ENCODE measurements at places on chromosomes 16 and 17. TPM values are rescaled to one million over a fixed set of nuclear protein-coding genes. Genes with fewer than 3 reads are reported as not detected.

- DNase-seq: no peak
- H3K36me3 ChIP-seq: no peaks in the 10 kb centered on the region
- H3K4me1 ChIP-seq: peaks cover 6% of the 10 kb centered on the region
- H3K27me3 ChIP-seq: no peaks in the 10 kb centered on the region
- H3K4me3 ChIP-seq: no peak overlapping the region
Measured at GRCh38 chr17:78001182-78001581, 42.7 kb downstream of the TNRC6C start.

IGFALS gene
- not detected for total RNA-seq

DNA sequence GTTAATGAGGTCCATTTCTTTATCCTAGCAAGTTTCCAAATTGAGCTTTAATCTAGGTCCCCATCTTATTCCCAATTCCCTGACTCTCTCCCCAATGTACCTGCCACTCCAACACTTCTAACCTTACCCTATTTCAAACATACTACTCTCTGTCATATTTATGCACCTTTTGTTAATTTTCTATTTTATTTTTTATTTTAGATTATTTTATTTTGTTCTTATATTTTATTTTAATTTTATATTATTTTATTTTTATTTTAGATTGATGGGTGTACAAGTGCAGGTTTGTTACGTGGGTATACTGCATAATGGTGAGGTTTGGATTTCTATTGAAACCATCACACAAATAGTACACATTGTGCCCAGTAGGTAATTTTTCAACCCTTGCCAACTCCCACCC, 333.9 kb upstream of the ERCC4 start:
- no peak for DNase-seq
- H3K36me3 ChIP-seq: no peaks in the 10 kb centered on the region
- no peaks in the 10 kb centered on the region for H3K27me3 ChIP-seq
- no peak overlapping the region for H3K4me3 ChIP-seq

- no peaks in the 10 kb centered on the region for H3K4me1 ChIP-seq
- no peak overlapping the region for H3K27ac ChIP-seq
- DNase-seq: no peak
- H3K4me3 ChIP-seq: no peak overlapping the region
- H3K27me3 ChIP-seq: no peaks in the 10 kb centered on the region
Measured at GRCh38 chr17:59763861-59764260, 56.4 kb downstream of the VMP1 start.

PYY gene
- not detected for total RNA-seq

SLC5A10 gene
- not detected for total RNA-seq

- no peak for DNase-seq
- H3K36me3 ChIP-seq: no peaks in the 10 kb centered on the region
- no peak overlapping the region for H3K27ac ChIP-seq
- H3K4me1 ChIP-seq: no peaks in the 10 kb centered on the region
- H3K27me3 ChIP-seq: no peaks in the 10 kb centered on the region
Measured at GRCh38 chr16:23039118-23039517, 110.1 kb downstream of the USP31 start.

DNA sequence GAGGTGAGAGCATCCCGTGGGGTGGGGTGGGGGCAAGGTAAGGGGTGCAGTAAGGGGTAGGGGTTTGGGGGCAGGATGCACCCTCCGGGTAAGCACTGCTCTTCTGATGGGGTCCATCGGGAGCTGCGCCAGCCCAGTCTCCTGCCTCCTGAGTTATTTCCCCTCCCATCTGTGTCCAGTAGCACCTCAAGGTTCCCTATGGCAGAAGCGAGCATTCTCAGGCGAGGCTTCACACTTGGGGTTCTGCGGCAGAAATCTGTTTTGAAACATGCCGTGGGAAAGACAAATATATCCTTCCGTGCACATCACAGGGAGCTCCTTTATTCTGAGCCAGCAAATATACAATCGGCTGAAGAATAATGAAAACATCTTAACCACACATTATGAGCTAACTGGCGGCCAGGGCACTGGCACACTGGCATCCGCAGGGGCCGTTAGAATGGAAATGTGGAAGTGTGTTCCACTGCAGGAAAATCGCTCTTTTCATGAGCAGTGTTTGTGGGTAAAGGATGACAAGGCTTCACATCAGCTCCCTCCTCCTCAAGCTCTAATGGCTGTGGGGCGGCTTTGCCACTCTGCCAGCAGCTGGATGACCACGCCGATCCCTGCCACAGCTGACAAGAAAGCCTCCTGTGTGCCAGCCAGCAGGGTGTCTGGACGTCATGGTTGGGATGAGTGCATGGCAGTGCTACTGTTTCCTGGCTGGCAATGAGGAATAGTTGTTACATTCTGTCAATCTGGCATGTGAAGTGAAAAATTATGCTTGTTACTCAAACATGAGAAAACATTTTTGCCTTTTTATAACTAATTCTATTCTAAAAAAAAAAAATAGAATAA, 20.0 kb downstream of the MTHFSD start:
- H3K36me3 ChIP-seq: peaks cover 6% of the 10 kb centered on the region
- H3K27ac ChIP-seq: no peak overlapping the region
- H3K27me3 ChIP-seq: no peaks in the 10 kb centered on the region

DNA sequence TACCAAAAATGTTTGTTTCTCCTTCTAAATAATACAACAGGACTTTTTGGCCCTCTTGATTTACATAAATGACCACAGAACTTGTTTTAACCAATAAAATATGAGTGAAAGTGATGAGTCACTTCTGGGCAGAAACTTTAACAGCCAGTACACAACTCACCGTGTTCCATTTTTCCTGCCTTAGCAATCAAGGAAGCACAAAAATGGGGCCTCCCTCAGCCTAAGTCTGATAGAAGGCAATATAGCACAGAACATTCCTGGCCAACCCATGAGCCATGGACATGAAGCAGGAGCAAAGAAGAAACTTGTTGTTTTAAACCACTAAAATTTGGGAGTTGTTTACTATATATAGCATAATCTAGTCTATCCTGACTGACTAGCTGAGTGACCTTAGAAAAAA, 61.1 kb upstream of the MTMR4 start:
- no peaks in the 10 kb centered on the region for H3K27me3 ChIP-seq
- H3K4me1 ChIP-seq: no peaks in the 10 kb centered on the region
- H3K4me3 ChIP-seq: no peak overlapping the region
- no peaks in the 10 kb centered on the region for H3K36me3 ChIP-seq
- DNase-seq: no peak

GRCh38 chr16:12215277-12216105, 239.0 kb downstream of the SNX29 start:
- no peaks in the 10 kb centered on the region for H3K36me3 ChIP-seq
- no peak overlapping the region for H3K27ac ChIP-seq
- no peak overlapping the region for H3K4me3 ChIP-seq
- H3K27me3 ChIP-seq: no peaks in the 10 kb centered on the region

- no peak overlapping the region for H3K27ac ChIP-seq
- no peak overlapping the region for H3K4me3 ChIP-seq
- H3K4me1 ChIP-seq: no peaks in the 10 kb centered on the region
- peaks cover 5% of the 10 kb centered on the region for H3K36me3 ChIP-seq
- no peaks in the 10 kb centered on the region for H3K27me3 ChIP-seq
Measured at GRCh38 chr17:50079334-50080095, 15.6 kb upstream of the PDK2 start.

KRT32 gene
- not detected for total RNA-seq

CDH11 gene
- 182 TPM for total RNA-seq

GRCh38 chr16:30927789-30928378, 4.5 kb downstream of the FBXL19 start:
- H3K27ac ChIP-seq: no peak overlapping the region
- H3K27me3 ChIP-seq: no peaks in the 10 kb centered on the region
- H3K4me1 ChIP-seq: no peaks in the 10 kb centered on the region
- DNase-seq: no peak
- no peak overlapping the region for H3K4me3 ChIP-seq

- DNase-seq: peak; percentile 94
- no peaks in the 10 kb centered on the region for H3K36me3 ChIP-seq
- H3K4me3 ChIP-seq: peak overlapping the region; percentile 61
Measured at GRCh38 chr17:386141-386876, 33.7 kb upstream of the RPH3AL start.

ZG16 gene
- not detected for total RNA-seq

DNA sequence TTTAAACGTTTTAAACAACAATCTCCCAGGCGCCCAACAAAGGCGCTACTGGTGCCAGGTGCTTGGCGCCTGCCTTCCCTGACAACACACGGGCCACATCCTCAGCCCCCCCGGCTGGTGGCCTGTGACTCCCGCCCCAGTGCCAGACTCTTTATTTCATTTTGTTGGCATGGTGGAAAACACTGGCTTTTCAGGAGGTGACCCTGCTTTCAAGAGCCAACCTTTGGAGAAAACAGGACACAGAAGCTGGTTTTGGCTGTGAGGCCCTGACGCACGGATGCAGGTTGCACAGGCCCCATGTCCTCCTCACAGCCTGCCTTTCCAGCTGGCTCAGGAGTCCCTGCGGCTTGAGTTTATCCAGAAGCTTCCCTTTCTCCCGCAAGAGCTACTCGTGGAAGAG, 100.0 kb downstream of the METRNL start:
- no peaks in the 10 kb centered on the region for H3K4me1 ChIP-seq
- H3K27ac ChIP-seq: no peak overlapping the region
- H3K4me3 ChIP-seq: no peak overlapping the region
- DNase-seq: peak; percentile 69
- H3K27me3 ChIP-seq: no peaks in the 10 kb centered on the region

DNA sequence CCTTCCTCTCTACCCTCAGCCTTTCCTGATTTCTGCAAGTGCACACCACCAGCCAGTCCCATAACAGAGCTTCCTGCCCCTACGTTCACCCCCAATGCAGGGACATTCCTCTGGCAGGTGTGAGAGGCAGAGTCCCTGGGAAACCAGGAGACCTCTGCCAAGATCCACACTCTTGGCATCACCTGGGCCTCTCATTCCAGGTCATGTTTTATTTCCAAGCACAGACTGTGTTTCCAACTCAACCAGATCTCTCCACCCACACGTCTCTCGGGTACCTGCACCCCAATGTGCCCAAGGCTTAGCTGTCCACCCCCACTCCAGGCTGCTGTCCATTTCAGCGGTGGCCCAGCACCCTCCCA, 21.0 kb upstream of the PHB1 start:
- no peak overlapping the region for H3K4me3 ChIP-seq
- no peaks in the 10 kb centered on the region for H3K27me3 ChIP-seq
- no peaks in the 10 kb centered on the region for H3K36me3 ChIP-seq

DNA sequence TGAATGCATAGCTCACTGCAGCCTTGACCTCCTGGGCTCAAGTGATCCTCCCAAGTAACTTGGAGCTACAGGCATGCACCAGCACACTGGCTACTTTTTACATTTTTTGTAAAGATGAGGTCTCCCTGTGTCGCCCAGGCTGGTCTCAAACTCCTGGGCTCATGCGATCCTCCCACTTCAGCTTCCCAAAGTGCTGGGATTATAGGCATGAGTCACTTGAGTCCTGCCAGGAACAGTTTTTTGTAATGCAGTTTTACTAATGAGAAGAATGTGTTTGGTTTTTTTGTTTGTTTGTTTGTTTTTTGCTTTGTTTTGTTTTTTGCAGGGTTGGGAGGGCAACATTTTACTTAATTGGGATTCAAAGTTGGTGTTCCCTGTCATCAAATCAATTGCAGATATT, 22.2 kb downstream of the SOST start:
- H3K27ac ChIP-seq: no peak overlapping the region
- no peaks in the 10 kb centered on the region for H3K36me3 ChIP-seq
- H3K4me1 ChIP-seq: peaks cover 3% of the 10 kb centered on the region
- DNase-seq: no peak

DNA sequence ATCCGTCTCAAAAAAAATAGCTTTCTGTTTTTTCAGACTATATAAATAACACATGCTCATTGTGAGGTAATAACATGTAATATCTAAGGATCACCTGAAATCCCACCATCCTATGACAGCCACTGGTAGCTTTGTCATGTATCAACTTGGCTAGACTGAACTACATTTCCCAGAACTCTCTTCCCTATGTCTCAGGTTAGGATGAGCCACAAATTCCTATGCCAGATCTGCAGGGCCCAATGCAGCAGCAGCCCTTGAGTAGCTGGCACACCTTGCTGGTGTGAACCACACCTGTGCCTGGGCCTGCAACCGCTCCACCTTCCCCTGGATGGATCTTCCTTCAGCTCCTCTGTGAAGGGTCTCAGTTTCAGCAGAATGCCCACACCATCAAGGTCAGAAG, 28.1 kb downstream of the OGFOD1 start:
- peaks cover 6% of the 10 kb centered on the region for H3K36me3 ChIP-seq
- H3K4me1 ChIP-seq: no peaks in the 10 kb centered on the region
- no peak overlapping the region for H3K27ac ChIP-seq
- DNase-seq: no peak
- H3K27me3 ChIP-seq: no peaks in the 10 kb centered on the region

GRCh38 chr17:72191356-72191755, 70.5 kb downstream of the SOX9 start:
- H3K4me3 ChIP-seq: no peak overlapping the region
- no peaks in the 10 kb centered on the region for H3K27me3 ChIP-seq
- DNase-seq: no peak

DNA sequence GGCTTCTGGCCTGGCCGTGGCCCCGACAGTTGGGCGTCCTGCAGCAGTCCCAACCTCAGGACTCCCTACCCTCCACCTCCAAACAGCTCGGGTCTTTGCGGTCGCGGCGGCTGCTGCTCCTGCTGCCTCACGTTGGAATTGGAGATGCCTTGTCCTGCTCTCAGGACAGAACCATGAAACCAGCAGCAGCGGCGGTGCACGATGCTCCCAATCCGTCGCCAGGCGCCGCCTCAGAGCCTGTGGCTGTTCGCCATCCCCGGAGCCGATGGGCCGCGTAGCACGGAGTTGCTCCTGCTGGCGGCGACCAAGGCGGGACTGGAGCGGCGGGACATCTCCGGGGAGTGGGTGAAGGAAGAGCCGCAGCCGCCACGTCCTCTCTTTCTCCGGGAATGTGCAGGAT, 1965.9 kb downstream of the TP53TG3F start:
- H3K4me1 ChIP-seq: no peaks in the 10 kb centered on the region
- DNase-seq: no peak
- H3K36me3 ChIP-seq: no peaks in the 10 kb centered on the region
- no peak overlapping the region for H3K27ac ChIP-seq
- no peaks in the 10 kb centered on the region for H3K27me3 ChIP-seq

SDR42E2 gene
- not detected for total RNA-seq

DNAH17 gene
- 0.45 TPM for total RNA-seq

GRCh38 chr17:4937553-4937952, 2.3 kb downstream of the SLC25A11 start:
- no peak for DNase-seq
- H3K4me3 ChIP-seq: no peak overlapping the region
- H3K4me1 ChIP-seq: no peaks in the 10 kb centered on the region
- H3K36me3 ChIP-seq: no peaks in the 10 kb centered on the region
- no peaks in the 10 kb centered on the region for H3K27me3 ChIP-seq

- DNase-seq: no peak
- H3K4me3 ChIP-seq: no peak overlapping the region
- H3K4me1 ChIP-seq: no peaks in the 10 kb centered on the region
- peaks cover 7% of the 10 kb centered on the region for H3K36me3 ChIP-seq
Measured at GRCh38 chr16:16042076-16042475, 92.7 kb downstream of the ABCC1 start.

RNF157 gene
- 2.0 TPM for total RNA-seq

DNA sequence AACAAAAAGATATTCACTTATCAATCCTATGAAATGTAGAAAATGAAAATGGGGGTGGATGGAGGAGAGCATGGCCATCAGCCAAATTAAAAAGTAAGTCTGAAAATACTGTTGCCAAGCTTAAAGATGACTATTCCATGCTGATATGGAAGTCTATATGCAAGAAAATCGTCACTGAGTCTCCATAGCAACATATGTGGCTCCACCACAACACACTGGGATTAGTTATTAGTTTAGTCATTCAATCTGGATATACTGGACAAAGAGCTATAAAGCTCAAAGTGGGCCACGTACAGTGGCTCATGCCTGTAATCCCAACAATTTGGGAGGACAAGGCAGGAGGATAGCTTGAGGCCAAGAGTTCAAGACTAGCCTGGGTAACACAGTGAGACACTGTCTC, 24.7 kb upstream of the PSMD7 start:
- DNase-seq: no peak
- H3K36me3 ChIP-seq: no peaks in the 10 kb centered on the region
- H3K4me1 ChIP-seq: no peaks in the 10 kb centered on the region
- no peak overlapping the region for H3K27ac ChIP-seq

PPP1R27 gene
- total RNA-seq: not detected

ZSCAN10 gene
- total RNA-seq: not detected
